ENCODE measurements at places on chromosomes 2 and 18.
A peak's percentile ranks its signal among the peaks of the same experiment; 100 is the strongest.

DNA sequence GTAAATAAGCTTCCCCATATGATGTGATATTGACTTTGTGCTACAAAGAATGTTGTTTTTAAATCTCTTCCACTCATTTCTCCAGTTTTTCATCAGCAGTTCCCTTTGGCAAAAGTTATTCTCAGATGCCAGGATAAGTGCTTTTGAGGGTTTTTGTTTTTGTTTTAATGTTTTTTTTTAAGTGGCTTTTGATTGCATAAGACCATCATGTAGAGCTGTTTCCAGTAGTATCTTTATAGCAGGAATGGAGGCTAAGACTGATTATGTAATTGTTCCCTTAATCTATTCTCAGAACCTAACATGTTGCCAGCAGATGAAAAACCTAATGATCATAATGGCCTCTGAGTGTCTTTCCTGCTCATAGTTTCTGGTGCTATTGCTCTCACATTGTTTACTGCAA is 77.9 kb downstream of the CABLES1 start:
- no peak for DNase-seq

DNA sequence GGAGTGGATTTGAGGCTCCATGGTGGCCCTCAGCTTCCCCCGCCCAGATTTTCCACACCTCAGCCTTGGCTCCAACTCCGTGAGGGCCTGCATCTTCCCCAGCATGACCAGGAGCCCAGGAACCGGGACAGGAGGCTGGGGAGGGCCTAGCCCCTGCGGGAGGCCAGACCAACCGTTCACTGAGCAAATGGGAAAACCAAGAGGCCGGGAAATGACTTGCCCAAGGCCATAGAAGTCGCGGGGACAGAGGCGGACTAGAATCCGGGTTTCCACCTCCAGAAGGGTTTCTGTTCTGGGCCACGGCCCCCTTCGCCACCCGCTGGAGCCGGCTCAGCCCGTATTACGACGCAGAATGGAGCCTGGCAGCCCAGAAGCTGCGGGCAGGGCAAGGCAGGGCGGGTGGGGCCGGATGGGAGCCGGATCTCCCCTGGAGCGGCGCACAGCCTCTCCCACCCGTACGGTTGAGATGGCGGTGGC is 7.9 kb upstream of the CRYBA2 start:
- DNase-seq: no peak

- no peak for DNase-seq
These were observed 552.4 kb downstream of the EPHA4 start for GRCh38 chr2:221019668-221020067.

DNA sequence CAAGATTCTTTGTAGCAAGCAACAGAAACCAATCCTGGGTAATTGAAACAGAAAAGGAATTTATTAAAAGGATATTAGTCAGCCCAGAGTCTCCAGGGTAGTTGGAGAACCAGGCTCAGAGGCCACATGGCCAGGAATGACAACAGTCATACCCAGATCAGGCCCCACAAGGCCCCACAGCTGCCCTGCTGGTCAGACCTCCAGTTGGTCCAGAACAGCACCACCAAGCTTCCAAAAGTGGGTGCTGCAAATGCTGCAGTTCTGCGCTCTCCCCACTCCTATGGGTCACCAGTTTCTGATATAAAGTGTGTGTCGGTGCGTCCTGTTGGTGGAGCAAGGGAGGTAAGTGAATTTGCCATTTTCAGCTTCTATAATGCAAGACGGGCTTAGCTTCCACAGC is 29.9 kb downstream of the KLHL29 start:
- DNase-seq: peak; percentile 69

GRCh38 chr2:180763263-180763989 is 217.0 kb upstream of the UBE2E3 start:
- no peak for DNase-seq

- no peak for DNase-seq
These were observed 3.7 kb downstream of the SMAD7 start for GRCh38 chr18:48947092-48947491.

GRCh38 chr2:150376553-150377335 is 110.7 kb downstream of the RND3 start:
- no peak for DNase-seq

- DNase-seq: peak; percentile 6
These were observed 380.6 kb downstream of the TSN start for GRCh38 chr2:122136056-122136455.

- DNase-seq: peak; percentile 97
These were observed 40.2 kb upstream of the GMCL1 start for GRCh38 chr2:69789175-69789721.

- peak; percentile 36 for DNase-seq
These were observed 32.2 kb downstream of the DGKD start for GRCh38 chr2:233386382-233387041.

DNA sequence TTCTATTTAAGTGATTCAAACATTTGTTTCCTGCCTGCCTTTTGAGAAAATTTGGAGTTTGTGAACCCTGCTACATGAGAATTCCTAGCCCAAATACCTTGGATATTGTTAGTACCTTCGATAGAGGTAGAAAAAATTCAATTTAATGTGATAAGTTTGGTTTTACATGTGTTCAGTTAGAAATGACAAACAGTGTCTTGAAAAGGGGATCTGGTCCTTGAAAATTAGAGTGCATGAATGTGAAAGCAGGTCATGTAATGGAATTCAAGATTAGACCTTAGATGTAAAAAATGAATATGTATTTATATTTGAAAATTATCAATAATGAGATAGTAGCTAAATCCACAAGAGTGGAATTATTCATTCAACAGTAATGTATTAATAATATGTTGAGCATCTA is 70.5 kb downstream of the PIK3C3 start:
- DNase-seq: no peak

- no peak for DNase-seq
These were observed 130.8 kb downstream of the SLC8A1 start for GRCh38 chr2:40321016-40321623.

GRCh38 chr2:2464094-2464493 is 133.0 kb upstream of the MYT1L start:
- DNase-seq: no peak

DNA sequence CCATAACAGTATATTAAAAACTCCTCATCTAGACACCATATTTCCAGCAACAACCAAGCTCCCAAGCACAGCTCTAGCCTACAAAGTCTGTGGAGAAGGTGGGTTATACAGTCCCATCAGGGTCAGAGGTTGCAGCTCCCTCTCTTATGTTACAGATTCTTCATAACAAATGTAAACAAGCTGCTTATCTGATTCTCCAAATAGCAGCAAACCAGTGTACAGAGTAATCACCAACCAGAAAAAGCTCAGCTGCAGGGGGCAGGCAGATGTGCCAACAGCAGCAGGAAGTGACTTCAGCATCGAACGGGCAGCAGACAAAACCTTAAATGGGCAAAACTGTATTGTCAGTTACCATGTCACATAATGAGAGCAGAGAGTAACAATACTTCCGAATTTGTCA is 52.9 kb upstream of the NABP1 start:
- peak; percentile 65 for DNase-seq

GRCh38 chr2:43513216-43513615 is 82.6 kb downstream of the THADA start:
- DNase-seq: no peak

DNA sequence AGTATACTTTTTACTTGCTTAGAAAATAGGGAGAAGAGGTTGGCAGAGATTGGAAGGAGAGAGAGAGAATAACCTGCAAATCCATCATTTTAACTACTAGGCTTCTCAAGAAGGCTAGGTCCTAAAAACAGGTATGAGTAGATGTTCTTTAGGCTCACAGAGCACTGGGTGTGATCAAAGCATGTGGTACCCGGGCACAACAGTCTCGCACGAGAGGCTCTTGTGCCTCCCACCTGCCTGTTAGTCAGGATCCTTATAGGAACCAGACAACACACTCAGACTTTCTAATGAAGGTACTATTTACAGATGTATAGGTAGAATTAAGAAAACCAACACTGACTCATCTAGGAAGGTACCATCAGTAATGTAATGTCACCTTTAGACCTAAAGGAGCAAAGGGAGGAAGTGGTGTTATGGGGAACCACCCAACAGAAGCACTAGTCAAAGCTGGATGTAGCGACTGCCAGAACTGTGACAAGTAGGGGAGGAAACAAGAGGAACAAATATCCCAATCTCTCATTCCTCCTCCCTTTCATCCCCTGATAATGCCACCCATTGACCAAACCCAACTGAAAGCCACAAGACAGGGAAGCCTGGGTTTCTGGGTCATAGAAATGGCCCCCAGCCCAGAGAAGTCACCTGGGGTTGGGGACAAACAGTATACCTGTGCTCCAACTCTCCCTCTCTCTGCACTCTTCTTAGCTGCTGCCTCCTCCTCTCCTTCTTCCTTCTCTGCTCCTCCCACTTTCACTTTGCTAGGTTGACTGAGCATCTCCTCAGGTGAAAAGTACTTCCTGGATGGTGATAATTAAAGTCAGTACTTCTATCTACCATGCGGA is 16.0 kb upstream of the MARCHF4 start:
- DNase-seq: no peak

DNA sequence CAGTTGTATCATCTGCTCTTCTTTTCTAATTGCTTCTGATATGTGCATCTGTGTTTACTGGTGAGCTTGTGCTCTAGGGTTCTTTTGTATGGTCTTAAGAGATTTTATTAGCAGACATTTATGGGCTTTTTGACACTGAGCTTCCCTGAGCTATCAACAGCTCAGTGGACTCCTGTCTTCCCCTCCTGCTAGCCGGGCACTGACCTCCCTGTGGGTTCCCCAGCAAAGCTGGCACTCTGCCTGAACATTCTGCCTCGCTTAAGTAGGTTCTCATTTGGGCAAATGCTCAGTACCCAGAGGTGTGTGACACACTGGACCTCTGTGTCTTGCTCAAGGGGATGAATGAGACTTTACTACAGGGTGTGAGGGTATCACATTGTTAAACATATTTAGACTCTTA is 15.8 kb downstream of the TRAF3IP1 start:
- no peak for DNase-seq

DNA sequence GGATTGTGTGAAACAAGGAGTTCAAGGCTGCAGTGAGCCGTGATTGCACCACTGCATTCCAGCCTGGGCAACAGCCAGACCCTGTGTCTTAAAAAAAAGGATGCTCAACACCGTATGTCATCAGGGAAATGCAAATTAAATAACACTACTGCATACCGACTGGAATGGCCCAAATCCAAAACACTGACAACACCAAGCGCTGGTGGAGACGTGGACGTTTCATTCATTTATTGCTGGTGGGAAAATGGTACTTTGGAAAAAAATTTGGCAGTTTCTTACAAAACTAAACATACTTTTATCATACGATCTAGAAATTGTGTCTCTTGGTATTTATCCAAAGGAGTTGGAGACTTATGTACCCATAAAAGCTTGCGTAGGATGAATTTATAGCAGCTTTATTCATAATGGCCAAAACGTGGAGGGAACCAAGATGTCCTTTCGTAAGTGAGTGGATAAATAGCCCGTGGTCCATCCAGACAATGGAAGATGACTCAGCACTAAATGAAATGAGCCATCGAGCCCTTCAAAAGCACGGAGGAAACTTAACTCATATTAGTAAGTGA is 24.2 kb downstream of the NEU4 start:
- DNase-seq: peak; percentile 29

DNA sequence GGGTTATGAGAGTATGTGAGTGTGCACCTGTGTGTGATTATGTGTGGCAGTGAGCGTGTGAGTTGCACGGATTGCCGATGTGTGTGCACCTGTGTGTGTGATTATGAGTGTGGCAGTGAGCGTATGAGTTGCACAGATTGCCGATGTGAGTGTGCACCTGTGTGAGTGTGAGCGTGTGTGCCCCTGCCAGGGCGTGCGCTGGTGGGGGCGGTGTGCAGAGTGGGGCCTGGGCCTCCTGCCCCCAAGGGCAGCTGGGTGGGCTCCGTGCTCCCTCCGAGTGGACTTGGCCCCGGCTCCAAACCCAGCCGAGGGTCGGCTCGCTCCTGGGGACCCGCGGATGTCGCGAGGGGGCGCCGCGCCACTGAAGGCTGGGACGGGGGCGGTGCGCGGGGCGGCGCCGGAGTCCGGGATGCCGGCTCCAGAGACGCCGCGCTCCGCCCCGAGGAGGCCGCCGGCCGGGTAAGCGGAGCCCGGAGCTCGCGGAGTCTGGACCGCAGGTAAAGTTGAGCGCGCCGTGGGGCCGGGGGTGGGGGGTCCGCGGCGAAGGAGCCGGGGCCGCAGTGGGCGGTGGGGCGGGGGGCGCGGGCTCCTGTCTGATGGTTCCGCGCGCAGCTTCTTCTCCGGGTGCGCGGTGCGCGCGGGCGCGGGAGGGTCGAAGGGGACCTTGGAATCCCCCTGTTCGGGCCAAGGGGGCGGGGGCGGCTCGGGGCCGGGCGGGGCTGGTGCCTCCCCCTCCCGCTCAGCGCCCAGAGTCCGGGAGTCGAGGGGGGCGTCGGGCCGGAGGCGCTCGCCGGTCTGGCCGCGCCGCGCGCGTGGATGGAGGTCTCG is at the start of gene KCNG2:
KCNG2 (plus strand) TSS at position 421 of the 828 bp plus-strand sequence. CDS start 65,730 bp downstream, outside the sequence.
- peak; percentile 15 for DNase-seq

DNA sequence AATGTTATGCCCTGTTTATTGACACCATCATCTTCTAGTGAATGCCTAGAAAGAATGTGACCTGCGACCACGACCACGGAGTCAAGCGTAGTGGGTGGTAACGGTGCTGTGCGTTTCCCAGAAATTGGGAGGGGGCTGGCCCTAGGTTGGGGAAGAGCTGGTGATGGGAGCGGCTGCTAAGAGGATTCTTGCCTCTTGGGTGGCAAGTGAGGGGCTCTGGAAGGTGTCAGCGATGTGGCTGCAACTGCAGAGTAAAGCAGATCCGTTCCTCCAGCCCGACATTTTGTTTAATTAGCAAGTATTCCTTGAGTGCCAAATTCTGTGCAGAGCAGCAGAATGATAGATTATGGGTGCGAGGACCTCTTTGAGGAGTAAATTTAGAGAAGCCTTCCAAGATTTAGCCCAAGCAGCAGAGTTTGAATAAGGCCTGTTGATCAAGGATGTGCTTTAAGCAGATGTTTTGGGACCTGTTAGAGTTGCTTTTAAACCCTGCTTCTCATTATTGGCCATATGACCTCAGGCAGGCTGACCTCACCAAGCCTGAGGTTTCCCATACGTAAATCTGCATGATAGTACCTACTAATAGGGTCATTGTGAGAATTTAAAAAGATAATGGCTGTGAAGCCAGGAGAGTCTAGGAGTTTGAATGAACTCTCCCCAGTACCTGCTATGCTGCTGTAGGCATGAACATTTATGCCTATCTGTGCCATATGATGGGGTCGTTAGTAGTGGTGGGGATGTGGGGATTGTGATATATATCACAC is 287.7 kb downstream of the PTGR3 start:
- no peak for DNase-seq

DNA sequence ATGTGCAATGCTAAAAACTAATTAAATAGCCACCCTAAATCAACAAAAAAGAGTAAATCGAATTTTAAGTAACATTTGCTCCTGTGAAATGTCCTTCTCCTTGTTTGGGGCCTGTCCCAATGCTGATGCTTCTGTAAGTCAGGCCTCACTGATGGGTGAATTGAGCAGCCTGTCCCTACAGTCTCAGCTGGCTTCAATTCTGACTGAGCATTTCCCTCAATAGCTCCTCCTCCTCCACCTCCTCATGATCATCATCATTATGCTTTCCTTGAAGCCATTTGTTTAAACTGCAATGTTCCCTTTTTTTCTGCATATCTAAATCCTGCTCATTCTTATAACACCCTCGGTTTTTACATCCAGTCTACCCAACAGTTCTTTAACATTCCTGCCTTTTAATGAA is 137.2 kb upstream of the CELF4 start:
- no peak for DNase-seq
